ENCODE measurements at places on chromosomes 5 and 9.

- no peak for DNase-seq
These were observed 236.2 kb upstream of the ADRA1B start for GRCh38 chr5:159680095-159680494.

- no peak for DNase-seq
These were observed 36.4 kb downstream of the RASGEF1C start for GRCh38 chr5:180172447-180173197.

- no peak for DNase-seq
These were observed 62.0 kb upstream of the MEF2C start for GRCh38 chr5:88944751-88945531.

DNA sequence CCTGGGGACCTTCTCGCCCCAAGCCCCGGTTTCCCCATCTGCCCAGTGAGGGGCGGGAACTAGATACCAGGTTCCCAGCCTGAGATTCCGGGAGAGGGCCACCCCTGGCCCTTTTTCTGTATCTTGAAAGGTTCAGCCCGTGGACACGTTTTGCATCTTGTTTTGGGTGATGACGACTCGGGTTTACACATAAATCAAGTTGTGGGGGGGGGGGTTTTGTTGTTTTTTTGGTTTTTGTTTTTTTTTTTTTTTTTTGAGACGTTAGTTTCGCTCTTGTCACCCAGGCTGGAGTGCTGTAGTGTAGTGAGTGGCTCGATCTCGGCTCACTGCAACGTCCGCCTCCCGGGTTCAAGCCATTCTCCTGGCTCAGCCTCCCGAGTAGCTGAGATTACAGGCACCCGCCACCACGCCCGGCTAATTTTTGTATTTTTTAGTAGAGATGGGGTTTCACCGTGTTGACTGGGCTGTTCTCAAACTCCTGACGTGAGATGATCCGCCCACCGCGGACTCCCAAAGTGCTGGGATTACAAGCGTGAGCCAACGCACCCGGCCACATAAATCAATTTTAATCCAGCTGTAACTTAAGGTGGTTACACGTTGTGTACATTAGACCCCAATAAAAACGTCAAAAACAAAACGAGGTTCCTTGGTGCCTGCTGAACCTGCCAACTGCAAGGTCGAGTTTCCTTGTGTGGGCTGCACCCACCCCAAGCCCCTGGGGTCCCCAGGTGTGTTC is 1.1 kb upstream of the BRD3 start:
- peak; percentile 65 for DNase-seq

DNA sequence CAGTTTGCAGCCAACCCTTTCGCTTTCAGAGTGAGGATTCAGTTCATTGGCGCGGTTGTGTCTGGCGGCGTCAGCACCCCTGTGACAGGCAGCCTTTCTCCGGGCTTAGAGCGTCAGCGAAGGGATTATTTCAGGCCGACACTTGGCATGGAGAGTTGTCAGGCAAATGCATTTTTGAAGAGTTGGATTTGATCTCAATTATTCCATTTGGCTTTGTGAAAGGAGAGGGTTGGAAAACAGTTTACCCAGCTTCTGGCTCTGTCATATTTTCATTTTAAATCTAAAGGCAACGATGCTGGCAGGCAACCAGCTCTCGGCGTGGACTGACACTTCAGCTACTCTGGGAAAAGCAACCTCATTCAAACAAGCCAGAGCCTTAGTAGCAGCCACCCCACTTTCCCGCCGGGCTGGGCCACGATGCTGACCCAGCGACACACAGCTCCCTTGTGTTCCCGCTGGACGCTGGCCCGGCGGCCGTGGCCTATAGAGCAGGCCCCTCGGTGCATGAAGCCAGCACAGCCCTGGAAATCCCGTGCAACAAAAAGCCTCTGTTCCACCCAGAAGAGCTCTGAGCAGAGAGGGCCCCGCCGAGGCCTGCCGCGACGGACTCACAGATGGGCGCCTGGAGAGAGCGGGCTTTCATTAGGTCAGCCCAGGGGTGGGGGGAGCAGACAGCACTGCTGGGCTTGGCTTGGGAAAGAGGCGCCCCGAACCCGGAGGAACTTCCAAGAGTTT is 28.9 kb upstream of the LPCAT1 start:
- peak; percentile 69 for DNase-seq

DNA sequence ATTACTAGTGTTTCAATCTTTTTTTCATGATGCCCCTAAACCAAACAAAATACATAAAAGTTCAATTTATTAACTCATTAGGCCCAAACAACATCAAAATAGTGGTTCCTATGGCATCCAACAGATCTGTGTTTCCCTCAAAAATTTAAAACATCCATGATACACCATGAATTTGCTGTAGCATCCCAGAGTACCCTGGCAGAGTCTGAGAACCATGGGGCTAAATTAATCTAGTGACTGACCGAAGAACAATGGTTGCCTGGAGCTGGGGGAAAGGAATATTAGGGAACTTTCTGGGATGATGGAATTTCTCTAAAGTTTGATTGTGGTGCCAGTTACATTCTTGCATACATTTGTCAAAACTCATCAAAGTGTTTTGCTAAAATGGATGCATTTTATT is 79.5 kb upstream of the TRIO start:
- no peak for DNase-seq
